ENCODE measurements at places on chromosomes 11 and 22.

DNA sequence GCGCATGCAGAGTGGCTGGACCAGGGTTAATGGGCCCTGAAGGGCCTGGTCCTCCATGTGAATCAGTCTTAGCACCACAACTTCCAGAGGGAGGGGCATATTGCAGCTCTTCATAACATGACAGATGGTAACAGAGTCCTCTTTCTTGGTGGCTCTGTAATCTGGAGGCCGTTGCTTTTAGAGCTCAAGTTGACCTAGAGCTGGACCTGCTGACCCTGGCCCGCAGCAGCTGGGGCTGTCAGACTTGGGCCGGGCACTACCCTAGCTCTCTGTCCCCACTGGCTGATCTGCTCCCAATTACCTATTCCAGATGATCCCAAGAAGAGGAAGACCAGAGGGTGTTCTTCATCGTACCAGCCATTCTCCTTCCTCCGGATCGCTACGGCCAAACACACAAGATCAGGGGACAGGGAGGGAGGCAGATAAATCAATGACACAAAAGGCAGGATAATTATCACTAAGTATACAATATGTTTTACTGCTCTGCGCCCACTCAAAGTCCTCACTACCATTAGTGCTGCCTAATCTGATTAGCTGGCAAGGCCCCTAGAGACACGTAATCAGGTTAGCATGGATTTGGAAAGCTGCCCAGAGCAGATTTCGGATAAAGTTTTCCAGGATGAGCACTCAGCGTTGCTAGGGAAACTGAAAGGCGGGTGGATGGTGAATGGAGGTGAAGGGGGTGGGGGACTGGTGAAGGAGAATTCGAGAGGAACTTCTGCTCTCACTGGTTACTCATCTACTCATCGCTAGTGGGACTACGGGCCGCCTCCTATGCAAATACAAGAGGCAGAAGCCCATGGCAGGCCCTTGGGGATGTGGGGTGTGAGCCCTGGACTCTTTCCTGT, 64.5 kb upstream of the PHOX2A start:
- no peak for DNase-seq

- DNase-seq: no peak
Measured at GRCh38 chr11:1227551-1228100, 4.8 kb downstream of the MUC5B start.

DNA sequence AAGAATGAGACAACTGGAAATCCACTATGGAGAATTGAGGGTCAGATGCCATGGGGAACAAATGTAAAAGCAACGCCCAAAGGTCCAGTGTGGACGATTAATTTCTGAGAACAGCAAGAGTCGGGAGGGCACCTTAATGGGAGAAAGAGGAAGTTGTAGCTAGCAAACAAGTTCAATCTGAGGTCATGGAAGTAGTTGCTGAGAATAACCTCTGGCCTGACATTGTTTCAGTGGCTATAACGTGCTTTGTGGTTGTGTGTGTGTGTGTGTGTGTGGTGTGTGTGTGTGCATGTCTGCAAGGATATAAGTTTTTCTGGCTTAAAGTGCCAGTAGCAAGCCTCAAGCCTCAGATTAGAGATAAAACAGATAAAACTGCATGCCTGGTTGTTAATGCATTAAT, 1630.1 kb upstream of the TENM4 start:
- no peak for DNase-seq

DNA sequence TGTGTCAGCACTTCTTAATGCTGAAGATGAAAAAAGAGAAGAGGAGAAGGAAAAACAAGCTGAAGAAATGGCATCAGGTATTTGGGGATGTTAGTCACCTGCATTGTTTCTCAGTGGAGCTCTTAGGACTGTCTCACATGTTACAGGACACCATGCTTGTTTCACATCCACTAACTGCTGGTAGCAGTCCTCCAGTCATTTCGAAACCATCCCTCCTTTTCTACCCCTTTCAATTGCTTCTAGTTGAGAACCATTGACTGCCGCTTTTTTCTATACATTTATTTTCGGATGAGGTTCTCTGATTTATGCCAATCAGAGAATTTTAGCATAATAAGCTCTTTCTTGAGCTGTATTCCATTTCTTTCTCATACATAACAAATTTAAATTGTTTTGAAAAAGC, 21.5 kb downstream of the BIRC2 start:
- no peak for DNase-seq

DNA sequence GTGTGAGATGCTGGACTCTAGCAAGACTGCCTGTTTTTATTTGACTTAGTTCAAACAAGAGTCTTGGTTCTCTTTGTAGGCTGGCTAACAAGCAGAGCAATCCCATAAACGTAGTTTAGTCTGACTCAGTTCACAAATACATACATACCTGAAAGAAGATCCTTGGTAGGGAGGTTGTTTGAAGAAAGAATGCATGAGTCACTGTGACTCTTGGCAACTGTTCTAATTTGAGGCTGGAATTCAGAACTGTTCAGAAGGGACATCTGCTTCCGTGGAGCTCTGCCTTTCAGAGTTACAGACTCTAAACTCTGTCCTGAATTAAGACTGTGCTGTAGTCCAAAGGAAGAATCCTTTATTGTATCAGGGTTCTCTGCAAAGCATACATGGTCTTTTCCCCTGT, 32.2 kb downstream of the C2CD3 start:
- DNase-seq: peak; percentile 69

- no peak for DNase-seq
Measured at GRCh38 chr11:84543367-84544159, 1083.6 kb downstream of the DLG2 start.

- no peak for DNase-seq
Measured at GRCh38 chr11:132878111-132878510, 654.2 kb downstream of the OPCML start.

DNA sequence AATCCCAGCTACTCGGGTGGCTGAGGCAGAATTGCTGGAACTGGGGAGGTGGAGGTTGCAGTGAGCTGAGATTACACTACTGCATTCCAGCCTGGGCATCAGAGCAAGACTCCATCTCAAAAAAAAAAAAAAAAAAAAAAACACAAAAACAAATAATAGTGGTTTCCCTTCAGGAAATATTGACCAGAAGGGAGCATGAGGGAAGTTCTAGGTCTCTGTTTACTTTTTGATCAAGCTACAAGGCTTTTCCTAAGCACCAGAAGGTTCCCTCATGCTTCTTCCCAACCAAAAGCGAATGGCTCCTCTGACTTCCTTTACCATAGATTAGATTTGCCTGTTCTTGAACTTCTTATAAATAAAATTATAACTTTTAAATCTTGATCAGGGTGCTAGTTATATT, 18.3 kb downstream of the MYO18B start:
- DNase-seq: no peak

GRCh38 chr11:67409261-67409666, 5.4 kb downstream of the TBC1D10C start:
- DNase-seq: no peak

GRCh38 chr22:48173061-48173772, 1410.8 kb downstream of the TBC1D22A start:
- no peak for DNase-seq

DNA sequence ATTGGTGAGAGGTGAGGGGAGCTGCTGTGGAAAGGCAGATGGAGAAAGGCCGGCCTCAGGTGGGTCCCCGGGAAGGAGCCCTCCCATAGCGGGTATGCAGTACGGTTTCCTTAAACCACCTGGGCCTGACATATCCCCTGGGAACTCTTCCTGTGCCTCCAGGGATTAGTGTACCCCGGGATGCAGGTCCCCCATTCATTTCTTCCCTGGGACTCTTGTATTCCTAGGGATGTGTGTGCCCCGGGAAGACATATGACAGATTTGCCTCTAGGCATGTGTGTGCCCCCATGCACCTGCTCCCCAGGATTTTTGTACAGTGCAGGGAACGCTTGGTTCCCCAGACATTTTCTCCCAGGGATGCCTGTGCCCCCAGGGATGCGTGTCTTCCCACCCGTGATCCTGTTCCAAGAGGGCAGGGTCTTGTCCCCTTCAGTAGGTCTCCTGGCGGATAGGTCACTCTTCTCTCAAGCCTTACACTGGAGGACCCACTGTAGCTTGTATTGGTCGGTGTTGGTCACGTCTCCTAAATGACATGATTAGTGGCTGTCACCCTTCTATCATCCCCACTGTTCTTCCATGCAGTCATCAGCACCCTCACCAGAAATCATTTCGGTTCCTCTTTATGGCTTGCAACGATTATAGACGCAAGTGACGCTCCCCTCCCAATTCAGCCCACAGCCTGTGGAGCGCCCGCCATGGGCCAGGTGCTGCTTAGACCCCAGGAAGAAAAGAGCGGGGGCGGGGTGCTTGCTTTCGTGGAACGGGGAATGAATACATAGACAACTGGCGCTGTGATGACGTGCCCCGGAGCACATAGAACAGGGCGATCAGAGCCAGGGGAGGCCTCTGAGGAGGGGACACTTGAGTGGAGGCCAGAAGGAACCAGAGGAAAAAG, 1.3 kb downstream of the PARVB start:
- no peak for DNase-seq

GRCh38 chr22:24728790-24729637, 45.5 kb downstream of the PIWIL3 start:
- no peak for DNase-seq

GRCh38 chr22:36879775-36880174, 19.0 kb downstream of the NCF4 start:
- peak; percentile 82 for DNase-seq

DNA sequence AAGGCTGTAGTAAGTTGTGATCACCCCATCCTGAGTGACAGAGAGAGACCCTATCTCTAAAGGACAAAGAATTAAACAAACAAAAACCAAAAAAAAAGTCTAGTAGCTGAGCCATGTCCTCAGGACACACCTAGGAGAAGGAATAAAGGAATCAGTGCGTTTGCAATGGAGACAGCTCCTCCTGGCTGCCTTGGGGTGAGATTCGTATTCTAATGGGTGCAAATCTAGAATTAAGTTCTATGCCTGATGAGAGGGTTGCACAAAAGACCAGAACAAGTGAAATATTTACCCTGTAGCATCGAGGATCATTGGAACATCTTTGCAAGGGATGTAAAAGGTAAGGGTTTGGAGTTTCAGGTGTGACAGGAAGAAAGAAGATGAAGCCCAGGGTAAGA, 70.3 kb upstream of the BMAL1 start:
- DNase-seq: no peak

DNA sequence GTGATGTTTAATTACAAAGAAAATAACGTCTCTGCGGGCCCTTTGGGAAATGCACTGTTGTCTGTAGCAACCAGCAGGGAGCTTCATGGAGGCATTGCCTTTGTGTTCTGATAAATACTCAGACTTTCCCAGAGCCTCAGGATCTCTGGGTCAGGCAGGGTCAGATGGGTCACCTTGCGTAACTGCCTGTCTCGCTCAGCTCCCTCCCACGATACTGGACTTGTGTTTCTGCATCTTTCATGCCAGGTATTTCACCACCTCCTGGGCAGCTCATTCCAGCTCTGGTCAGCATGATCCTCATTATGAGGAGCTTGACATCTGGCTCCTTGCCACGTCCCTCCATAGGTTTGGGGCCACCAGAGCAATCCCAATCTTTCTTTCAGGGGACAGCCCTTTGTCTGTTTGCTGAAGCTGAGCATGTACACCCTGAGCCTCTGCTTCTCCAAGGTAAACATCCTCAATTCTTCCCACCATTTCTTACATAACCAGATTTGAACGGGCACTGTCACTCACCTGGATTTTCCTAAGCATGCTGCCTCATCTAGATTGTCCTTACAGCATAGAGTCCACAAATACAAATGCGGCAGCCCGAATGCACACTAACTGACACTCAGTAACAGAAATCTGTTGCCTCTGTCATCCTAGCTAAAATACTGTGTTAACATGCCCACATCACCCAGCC, 162.3 kb downstream of the LARGE1 start:
- DNase-seq: no peak

GRCh38 chr22:33851240-33851639, 69.0 kb downstream of the LARGE1 start:
- no peak for DNase-seq

GRCh38 chr11:26134481-26135355, 197.2 kb upstream of the ANO3 start:
- no peak for DNase-seq

GRCh38 chr11:35246745-35247144, 107.8 kb downstream of the CD44 start:
- DNase-seq: no peak

GRCh38 chr22:32411829-32412592, at the start of gene RTCB:
Gene RTCB (minus strand): TSS chr22:32412247. CDS start chr22:32412156, 91 bp downstream.
- DNase-seq: peak; percentile 92

GRCh38 chr11:74276581-74276980, 34.9 kb downstream of the P4HA3 start:
- DNase-seq: peak; percentile 64

DNA sequence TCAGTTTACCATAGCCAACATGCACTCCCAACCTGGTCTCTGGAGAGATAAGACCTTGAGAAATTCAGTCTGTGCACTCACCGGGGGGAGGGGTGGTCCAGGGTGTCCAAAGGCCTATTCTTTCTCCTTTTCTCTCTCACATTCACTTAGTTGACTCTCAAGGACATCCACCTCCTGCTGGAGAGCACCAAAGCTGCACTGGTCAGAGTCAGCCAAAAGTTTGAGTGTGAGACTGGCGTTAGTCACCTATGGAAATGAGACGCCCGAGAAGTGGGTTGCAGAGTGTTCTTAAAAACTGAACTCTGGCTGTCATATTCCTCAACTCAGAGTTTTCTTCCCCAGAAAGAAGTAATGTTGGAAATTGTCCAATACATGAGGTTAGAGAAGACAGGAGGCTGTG, 5.0 kb upstream of the UBQLNL start:
- no peak for DNase-seq

DNA sequence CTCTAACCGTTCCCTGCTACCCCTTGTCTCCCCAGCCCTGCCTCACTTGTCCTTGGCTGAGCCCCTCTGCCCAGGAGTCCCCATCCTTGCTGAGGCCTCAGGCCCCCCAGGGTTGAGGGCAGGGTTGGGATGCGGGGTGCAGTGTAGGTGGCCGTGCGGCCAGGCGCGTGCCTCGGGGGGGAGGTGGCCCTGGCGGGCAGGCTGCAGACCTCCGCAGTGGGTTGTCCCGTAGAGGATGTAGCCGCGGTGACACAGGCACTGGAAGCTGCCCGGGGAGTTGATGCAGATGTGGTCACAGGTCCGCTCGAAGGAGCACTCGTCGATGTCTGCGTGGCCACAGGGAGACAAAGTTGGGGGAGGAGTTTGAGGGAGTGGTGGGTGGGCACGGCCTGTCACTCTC, 41.9 kb upstream of the TTLL12 start:
- DNase-seq: no peak

- no peak for DNase-seq
Measured at GRCh38 chr11:57421805-57422204, 5.1 kb downstream of the SLC43A3 start.

GRCh38 chr11:14124886-14125285, 162.4 kb downstream of the SPON1 start:
- DNase-seq: no peak

DNA sequence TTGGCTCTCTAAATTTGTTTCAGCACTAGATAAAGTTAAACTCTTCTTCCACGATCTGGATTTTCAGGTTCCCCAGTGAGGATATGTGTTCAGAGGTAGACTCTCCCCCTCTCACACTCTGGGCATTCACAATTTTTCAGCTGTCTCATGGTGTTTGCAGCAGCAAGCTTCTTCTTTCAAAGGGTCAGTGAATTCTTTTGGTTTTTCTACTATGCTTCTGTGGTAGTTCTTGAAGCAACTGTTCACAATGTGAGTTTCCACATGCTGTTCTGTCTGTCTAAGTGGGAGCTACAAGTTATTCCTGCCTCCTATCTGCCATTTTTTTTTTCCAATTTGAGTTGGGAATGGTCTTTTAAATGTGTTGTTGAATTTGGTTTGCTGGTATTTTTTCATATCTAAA, 25.4 kb downstream of the CNTF start:
- DNase-seq: no peak
